T-cell (primary cell): ENCODE measurements at places on chromosomes 11 and 22.
A peak's percentile ranks its signal among the peaks of the same experiment; 100 is the strongest.

DNA sequence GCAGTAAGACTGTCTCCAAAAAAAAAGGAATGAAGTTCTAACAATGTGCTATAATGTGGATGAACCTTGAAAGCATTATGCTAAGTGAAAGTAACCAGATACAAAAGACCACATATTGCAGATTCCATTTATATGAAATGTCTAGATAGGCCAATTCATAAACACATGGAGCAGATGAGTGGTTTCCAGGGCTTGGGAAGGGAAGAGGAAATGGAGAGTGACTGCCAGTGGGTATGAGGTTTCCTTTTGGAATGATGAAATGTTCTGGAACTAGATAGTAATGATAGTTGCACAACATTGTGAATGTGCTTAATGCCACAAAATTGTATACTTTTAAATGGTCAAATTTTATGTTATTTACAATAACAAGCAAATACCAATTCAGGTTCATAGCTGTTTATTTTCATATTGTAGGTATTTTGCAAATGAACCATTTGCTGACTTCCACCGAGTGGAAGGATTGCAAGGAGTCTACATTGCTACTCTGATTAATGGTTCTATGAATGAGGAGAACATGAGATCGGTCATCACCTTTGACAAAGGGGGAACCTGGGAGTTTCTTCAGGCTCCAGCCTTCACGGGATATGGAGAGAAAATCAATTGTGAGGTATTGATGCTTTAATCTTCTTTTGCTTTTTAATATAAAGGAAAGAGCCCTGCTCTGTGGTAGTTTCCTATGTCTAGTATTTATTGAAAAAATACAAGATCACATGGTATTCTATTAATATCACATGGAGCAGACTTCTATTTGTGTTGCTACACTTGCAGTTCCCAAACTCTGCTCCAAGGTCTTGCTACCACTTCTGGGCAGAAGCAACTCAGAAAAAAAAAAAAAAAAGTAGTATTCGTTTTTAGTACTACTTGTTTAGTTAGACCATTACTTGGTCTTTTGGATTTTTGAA is 67.7 kb upstream of the SORL1-AS1 start:
- no peak for DNase-seq

DNA sequence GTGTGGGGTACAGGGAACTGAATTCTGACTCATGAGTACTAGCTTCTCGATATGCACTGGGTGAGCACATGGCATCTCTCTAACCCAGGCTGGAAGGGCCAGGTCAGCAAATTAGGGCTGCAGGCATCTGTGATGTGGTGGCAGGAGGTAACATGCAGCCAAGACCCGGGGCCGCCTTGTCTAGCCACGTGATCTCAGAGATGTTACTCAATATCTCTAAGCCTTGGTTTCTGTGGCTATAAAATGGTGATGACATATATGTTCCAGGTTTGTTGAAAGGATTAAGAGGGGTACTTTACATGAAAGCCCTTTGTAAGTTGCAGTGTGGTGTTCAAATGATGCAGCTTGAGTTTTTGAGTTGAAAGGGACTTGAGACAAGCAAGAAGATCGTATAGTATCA is 3.2 kb downstream of the ST14 start:
- no peak for DNase-seq

DNA sequence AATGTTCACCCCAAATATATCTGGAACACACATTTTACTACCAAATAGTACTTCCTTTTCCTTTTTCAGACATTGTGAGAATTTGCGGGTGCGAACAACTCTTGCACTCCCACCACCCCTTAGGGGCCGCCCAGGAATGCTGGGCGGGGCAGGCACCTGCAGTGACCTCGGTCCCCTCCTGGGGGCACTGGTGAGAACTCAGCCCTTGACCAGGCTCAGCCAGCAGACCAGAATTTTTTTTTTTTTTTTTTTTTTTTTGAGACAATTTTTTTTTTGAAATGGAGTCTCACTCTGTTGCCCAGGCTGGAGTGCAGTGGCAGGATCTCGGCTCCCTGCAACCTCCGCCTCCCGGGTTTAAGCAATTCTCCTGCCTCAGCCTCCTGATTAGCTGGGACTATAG is 75.8 kb downstream of the ARHGAP8 start:
- no peak for DNase-seq

GRCh38 chr11:8701891-8702597 is 19.5 kb downstream of the RPL27A start:
- DNase-seq: no peak

GRCh38 chr11:35337914-35338305 is 81.4 kb downstream of the SLC1A2 start:
- no peak for DNase-seq

GRCh38 chr11:73445980-73446379 is 69.8 kb downstream of the RELT start:
- no peak for DNase-seq

DNA sequence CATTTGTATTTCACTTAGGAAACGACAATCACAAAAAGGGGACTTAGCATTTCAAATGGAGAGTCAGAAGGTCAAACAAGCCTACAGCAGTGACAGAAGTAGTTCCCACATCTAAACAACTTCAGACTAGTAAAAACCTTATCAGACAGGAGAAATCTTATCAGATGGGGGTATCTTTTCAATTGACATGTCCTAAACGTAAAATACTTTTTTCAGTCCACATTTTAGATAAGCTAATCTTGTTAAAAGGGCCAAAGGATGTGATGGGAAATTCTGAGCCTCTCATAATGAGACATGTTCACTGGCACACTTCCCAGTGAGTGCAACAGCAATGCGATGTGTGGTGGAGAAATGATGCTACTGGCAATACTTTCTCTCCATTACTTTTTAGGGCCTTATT is 2.4 kb downstream of the MAPK1 start:
- no peak for DNase-seq

GRCh38 chr11:118415739-118416068 is 14.3 kb downstream of the ATP5MG start:
- DNase-seq: no peak

- DNase-seq: no peak
Observed at GRCh38 chr22:46380581-46380980, 45.1 kb downstream of the TRMU start.

DNA sequence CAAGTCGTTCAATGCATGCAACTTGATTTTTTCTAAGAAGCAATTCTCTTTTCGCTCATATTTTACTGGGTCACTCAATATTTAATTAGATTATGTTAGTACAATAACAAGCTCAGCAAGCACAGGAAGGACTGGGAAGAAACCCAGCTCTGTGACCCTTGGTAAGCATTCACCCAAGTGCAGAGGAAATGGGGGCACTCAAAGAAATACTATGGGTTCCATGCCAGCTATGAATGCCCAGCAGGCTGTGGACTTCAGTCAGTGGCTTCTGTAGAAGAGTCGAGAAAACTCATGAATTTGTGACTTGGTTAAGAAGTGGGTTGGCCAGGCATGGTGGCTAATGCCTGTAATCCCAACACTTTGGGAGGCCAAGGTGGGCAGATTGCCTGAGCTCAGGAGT is 123.6 kb downstream of the GALNT18 start:
- DNase-seq: no peak

DNA sequence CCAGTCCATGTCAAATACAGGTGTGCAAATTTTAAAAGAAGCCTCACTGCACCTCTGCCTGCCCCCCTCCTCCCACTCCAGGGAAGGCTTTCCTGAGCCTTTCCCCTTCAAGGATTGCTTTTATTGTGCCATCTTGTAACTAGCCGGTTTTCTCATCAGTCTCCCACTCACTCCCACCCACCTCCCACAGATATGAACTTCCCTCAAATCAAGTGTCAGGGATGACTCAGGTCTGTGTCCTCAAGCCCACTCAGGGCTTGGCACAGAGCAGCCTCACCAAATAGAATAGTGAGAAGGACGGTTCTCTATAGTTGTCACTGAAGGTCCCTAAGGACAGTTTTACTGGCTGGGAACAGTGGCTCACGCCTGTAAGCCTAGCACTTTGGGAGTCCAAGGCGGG is 43.0 kb downstream of the THAP12 start:
- DNase-seq: no peak

DNA sequence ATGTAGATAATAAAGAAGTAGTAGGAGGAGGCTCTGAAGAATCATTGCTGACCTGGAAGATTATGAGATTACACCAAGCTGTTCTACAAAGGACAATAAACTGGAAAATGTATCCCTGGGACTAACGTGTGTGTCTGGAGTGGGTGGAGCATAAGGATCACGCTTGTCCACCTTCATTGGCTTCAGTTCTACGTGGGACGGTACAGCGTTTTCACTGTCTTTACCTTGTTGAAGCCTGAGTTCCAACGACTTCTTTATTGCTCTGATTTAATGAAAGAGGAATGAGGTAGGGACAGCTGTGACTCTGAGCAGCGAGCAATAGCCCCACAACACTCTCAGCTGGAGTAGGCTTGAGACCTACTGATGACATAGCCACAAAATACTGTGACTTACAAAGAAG is 87.0 kb downstream of the ARHGAP42 start:
- no peak for DNase-seq

DNA sequence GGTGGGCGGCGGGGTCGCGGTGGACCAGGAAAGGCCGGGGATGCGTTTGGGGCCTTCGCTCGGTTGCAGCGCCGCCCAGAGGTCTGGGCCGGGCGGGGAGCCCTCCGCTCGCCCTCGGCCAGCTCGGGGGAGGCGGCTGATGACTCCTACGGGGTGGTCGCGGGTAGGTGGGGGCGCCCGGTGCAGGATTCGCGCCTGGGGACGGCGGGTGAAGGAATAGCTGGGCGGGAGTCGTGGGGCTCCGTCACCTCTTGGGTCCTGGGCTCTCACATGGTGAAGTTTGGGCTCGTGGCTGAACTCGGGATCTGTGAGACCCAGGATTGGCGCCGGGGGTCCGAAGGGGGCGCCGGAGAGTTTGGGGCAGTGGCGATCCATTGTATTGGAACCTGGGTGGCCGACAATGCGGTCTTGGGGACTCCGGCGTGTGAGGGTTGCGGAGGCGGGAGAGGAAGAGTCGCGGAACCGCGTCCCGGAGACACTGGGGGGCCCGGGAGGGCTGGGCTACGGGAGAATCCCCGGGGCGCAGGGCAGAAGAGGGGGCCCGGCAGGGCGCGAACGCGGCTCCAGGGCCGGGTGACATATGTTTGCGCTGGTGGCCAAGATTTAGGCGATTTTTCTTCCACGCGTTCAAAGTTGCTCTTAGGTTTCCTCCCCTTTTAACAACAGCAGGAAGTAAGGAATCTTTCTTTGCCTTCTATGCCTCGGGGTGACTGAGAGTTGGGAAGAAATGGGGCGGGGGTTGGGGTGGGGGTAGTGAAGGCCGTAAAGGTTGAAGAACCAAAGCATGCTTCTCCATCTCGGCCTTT is 935 bp downstream of the QSER1 start:
- peak; percentile 39 for DNase-seq

DNA sequence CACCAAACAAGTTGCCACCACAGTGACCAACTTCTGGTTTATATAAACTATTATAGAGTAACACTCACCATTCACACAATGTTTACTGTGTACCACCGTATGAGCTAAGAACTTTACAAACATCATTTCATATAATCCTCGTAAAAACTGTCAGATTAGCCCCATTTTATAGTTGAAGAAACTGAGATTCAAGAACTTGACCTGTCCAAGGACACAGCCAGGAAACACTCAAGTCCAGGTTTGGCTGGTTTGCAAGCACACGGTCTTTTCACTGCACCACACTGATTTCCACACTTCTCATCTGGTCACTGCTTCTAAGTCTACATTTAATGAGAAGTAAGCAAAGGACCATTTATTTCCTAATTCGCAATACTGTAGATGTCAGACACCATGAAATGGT is 3.7 kb downstream of the MORC2 start:
- DNase-seq: no peak

GRCh38 chr11:124896821-124897391 is 759 bp downstream of the ROBO4 start:
- DNase-seq: no peak

DNA sequence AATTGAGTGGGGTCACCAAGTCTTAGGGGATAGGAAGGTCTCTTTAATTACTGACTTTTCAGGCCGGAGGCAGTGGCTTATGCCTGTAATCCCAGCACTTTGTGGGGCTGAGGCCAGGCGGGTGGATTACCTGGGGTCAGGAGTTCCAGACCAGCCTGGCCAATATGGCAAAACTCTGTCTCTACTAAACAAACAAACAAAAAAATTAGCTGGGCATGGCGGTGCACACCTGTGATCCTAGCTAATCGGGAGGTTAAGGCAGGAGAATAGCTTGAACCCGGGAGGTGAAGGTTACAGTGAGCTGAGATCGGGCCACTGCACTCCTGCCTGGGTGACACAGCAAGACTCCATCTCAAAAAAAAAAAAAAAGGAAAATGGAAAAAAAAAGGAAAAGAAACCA is 1.8 kb upstream of the FANCF start:
- no peak for DNase-seq

DNA sequence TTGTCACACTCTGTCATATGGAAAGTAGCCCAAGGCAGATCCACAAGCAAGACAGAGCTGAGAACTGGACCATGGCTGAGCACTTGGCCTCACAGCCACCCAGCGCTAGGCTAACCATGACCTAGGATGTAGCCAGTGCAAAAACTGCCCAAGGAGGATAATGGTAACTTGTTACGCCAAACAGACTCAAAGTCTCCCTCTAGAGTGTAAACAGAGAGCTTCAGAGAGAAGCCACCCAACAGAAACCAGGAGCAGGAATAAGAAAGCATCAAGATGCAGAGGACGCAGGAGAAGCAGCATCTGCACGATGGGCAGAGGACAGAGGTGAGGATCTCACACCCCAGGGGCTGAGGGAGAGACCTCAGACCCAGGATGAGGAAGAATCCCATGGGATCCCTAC is 97.9 kb downstream of the RCN1 start:
- DNase-seq: no peak

- DNase-seq: no peak
Observed at GRCh38 chr11:73577496-73577917, 20.4 kb downstream of the FAM168A start.

DNA sequence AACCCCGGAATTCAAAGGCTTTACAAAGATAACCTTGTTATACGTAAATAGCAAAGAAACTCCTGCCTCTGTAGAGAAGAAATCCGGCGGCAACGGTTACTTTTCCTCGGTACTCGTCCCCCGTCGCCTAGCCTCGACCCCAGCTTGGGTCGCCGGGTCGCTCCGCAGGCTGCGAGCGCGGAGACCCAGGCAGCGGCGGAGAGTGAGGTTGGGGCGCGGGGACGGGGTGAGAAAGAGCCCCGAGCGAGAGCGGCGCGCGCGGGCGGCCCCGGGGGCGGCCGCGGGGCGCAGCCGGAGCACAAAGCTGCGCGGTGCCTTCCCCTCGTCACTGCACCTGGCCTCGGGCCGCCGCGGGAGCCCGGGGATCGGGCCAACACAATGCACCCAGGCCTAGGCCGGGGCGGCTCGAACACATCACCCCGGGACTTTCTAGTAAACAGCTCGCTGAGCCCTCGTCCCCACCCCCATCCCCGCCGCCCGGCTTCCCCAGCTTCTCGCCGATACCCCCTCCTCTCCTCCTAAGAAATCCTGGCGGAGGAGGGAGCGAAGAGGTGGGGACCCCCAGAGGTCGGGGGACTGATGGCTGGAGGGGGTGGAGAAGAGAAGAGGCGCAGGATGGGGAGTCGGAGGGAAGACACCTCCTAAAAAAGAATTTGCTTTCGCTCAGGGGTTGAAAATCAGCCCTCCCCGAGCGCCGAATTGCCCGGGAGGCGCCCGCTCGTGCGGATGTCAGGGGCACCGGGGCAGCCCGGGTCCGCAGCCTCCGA is 845 bp downstream of the MPPED2 start:
- DNase-seq: peak; percentile 2

GRCh38 chr11:3137486-3138177 is 27.5 kb downstream of the OSBPL5 start:
- no peak for DNase-seq

- no peak for DNase-seq
Observed at GRCh38 chr11:37406651-37407050, 808.6 kb upstream of the RAG2 start.
